Right lobe of liver (tissue), 6 donors: ENCODE measurements at places on chromosomes 4 and X. TPM values are rescaled to one million over a fixed set of nuclear protein-coding genes. Genes with fewer than 3 reads are reported as not detected.
A peak's percentile ranks its signal among the peaks of the same experiment; 100 is the strongest.

DNA sequence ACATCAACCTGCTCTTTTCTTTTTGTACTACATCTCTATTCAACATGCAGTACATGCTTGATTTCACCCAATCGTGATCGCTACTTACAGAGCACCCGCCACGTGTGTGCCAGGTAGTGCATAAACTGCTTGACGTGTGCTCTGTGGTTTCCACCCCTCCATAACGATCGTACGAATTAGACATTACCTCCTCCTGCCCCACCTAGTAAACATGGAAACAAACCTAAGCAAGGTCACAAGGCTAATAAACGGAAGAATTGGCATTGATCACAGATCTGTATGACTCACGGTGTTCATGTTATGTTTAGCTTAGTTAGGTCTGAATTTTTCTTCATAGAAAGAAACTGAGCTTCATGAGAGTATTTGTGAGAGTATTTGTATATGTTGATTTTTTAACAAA, 64.1 kb downstream of the STX18 start:
- no peaks in the 10 kb centered on the region for H3K4me1 ChIP-seq
- H3K36me3 ChIP-seq: no peaks in the 10 kb centered on the region
- H3K27me3 ChIP-seq: no peaks in the 10 kb centered on the region
- no peak overlapping the region for H3K4me3 ChIP-seq
- no peak for DNase-seq

- H3K27me3 ChIP-seq: no peaks in the 10 kb centered on the region
- no peaks in the 10 kb centered on the region for H3K36me3 ChIP-seq
- no peaks in the 10 kb centered on the region for H3K4me1 ChIP-seq
- DNase-seq: no peak
- no peak overlapping the region for H3K4me3 ChIP-seq
Measured at GRCh38 chr4:94177822-94178221, 29.8 kb upstream of the SMARCAD1 start.

DNA sequence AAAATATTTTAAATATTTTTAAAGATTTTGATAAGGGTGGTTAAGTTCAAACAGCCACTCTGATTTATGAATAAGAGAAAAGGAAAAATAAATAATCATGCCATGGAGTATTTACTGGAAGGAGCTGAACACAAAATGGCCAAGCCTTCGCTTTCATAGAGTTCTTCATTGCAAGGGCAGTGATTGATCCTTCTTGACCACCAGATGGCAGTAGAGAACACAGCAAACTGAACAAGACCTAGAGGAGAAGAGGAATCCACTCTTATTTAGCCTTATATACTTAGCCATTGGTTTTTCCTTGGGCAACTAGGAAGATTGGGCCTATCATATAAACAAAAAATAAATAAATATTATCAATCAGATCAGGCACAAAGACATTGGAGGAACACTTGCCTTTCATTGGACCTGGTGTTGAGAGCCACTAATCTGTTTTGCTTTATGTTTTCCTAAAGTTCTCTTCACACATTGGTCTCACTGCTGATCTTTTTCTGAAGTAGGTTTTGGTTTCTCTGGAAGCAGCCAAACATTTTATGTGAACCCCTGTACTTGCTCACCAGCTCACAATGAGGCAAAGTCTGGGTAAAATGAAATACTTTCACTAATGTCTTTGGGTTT, 58.1 kb upstream of the PARM1 start:
- H3K36me3 ChIP-seq: no peaks in the 10 kb centered on the region
- H3K27ac ChIP-seq: no peak overlapping the region
- no peaks in the 10 kb centered on the region for H3K27me3 ChIP-seq
- H3K4me3 ChIP-seq: no peak overlapping the region
- peak; percentile 47 for DNase-seq

DNA sequence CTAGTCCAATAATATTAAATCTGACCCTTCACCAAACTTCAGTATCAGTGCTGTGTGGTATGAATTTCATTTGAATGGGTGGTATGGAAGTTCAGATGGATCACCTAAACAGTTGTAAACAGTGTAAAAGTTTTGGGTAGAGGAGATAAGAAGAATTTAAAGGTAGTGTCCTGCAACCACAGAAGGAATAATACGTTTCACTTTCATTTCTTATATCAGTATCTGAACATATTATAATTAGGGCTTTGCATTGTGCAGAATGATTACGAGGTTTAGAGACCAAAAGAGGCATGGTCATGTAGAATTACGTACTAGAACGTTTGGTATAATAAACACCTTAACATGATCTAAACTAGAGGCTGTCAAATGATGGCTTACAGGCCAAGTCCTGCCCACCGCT, 116.1 kb downstream of the PDLIM5 start:
- DNase-seq: no peak
- no peaks in the 10 kb centered on the region for H3K36me3 ChIP-seq
- peak overlapping the region; percentile 3 for H3K27ac ChIP-seq
- H3K27me3 ChIP-seq: no peaks in the 10 kb centered on the region
- peaks cover 58% of the 10 kb centered on the region for H3K4me1 ChIP-seq
- peak overlapping the region; percentile 12 for H3K4me3 ChIP-seq

DNA sequence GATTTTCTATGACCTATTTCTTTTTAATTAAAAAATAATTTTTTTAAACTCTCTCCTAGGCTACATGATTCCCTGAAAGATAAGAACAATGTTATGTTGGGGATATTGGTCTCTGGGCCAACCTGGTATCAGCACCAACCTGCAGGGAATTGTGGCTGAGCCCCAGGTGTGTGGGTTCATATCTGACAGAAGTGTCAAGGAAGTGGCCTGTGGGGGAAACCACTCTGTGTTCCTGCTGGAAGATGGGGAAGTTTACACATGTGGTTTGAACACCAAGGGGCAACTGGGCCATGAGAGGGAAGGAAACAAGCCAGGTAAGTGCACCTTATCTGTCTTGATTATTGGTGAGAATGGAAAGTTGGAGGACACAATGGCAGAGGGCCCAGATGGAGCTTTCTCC, 13.5 kb downstream of the HERC3 start:
- no peaks in the 10 kb centered on the region for H3K4me1 ChIP-seq
- no peak overlapping the region for H3K27ac ChIP-seq
- no peaks in the 10 kb centered on the region for H3K27me3 ChIP-seq
- DNase-seq: no peak
- H3K36me3 ChIP-seq: peaks cover 8% of the 10 kb centered on the region
- H3K4me3 ChIP-seq: no peak overlapping the region

- no peak for DNase-seq
- H3K4me1 ChIP-seq: no peaks in the 10 kb centered on the region
- H3K27me3 ChIP-seq: no peaks in the 10 kb centered on the region
- no peak overlapping the region for H3K27ac ChIP-seq
Measured at GRCh38 chrX:96889726-96890125, 6.0 kb downstream of the RPA4 start.

DNA sequence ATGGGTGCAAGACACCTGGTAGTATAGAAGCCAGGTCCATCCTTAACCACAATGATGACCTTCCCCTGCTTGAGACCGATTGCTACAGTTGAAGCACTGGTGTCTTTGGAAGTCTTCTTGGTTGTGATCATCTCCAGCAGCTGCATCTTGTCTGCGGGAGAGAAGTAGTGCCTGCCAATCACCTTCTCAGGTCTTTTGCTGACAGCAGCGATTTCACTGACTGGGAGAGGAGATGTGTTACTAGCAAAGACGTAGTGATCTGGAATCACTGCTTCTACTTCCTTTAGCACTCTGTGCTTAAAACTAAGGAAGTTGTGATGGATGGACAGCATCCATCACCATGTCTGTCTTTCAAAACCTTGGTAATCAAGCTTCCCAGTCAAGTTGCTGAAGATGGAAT, 25.9 kb downstream of the CPE start:
- DNase-seq: no peak
- no peaks in the 10 kb centered on the region for H3K4me1 ChIP-seq
- H3K4me3 ChIP-seq: no peak overlapping the region
- no peaks in the 10 kb centered on the region for H3K27me3 ChIP-seq
- H3K36me3 ChIP-seq: no peaks in the 10 kb centered on the region

- no peaks in the 10 kb centered on the region for H3K4me1 ChIP-seq
- H3K27me3 ChIP-seq: no peaks in the 10 kb centered on the region
- H3K27ac ChIP-seq: no peak overlapping the region
Measured at GRCh38 chrX:16643176-16643575, 6.8 kb upstream of the S100G start.

DNA sequence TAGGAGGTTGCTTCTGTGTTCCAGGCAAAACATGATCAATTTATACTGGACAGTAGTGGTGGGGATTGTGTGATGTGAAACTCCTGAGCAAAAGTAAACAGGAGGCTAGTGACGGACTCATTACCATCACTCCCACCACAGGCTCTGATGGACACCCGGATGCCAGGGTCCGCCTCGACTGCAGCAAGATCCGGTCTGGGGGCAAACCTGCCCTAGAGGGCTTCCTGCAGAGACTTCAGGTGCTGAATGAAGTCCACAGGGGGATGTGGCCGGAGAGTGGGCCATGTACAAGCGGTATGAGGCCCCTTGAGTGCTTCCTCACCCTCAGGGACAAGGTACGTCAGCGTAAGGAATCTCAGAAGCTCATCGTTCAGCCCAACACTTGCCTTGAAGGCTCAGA, 23.4 kb upstream of the TECRL start:
- H3K36me3 ChIP-seq: no peaks in the 10 kb centered on the region
- H3K27ac ChIP-seq: no peak overlapping the region
- H3K4me3 ChIP-seq: no peak overlapping the region

DNA sequence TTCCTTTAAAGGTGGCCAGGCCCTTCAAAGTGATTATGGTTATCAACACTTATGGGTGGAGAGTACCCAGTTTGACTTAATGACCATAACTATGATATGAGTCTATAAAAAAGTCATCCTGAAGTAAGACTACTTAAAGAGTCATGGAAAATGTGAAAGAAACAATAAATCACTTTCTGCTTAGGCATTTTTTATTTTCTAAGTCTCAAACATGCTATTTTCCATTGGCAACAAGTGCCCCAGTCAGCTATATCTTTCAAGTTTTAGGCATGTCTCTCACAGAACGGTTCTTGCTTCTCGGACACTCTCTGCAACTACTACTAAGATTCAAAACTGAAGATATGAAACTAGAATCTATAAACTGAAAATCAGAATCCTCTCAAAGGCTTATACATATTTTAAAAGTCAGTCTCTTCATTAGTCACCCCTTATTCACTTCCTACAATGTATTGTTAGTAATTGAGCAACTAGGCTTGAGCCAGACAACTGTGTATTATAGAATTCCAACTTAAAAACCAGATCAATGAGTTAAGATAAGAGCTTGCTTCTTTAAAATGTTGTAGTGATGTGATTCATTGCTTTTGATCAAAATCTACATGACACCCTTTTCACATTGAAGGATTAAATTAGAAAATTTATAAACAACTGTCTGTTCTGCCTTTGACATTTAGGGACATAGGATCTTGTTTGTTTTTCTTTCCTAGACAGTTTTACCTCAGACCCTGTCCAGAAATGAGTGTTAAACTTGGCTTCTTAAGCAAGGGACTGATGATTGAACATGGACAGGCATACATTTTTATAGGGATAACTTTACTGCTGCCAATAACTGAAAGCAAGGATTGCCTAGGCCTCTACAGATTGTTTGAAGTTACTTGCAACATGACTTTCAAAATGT, 2.9 kb downstream of the ANTXR2 start:
- no peak for DNase-seq
- H3K36me3 ChIP-seq: no peaks in the 10 kb centered on the region
- H3K4me1 ChIP-seq: no peaks in the 10 kb centered on the region

- no peak for DNase-seq
- H3K4me1 ChIP-seq: peaks cover 9% of the 10 kb centered on the region
- no peaks in the 10 kb centered on the region for H3K36me3 ChIP-seq
- H3K4me3 ChIP-seq: no peak overlapping the region
- no peak overlapping the region for H3K27ac ChIP-seq
Measured at GRCh38 chr4:25180524-25181131, 20.4 kb upstream of the SEPSECS start.

The IL13RA2 gene
- total RNA-seq: 1.5 TPM

The RBMXL3 gene
- not detected for total RNA-seq

The CSN1S1 gene
- not detected for total RNA-seq

The PAGE2B gene
- total RNA-seq: not detected
